ENCODE measurements at places on chromosomes 5 and 9. TPM values are rescaled to one million over a fixed set of nuclear protein-coding genes. Genes with fewer than 3 reads are reported as not detected.

The CORO2A gene
- 7.9 TPM for total RNA-seq

The TBC1D2 gene
- 3.4 TPM for total RNA-seq

The ZNF879 gene
- total RNA-seq, result 10.5 TPM

The AFAP1L1 gene
- 48.6 TPM for total RNA-seq

The CATSPER3 gene
- total RNA-seq, result 0.33 TPM

The NKD2 gene
- 5.1 TPM for total RNA-seq
